Stimulated activated CD4-positive, alpha-beta T cell treated with anti-CD3 and anti-CD28 coated beads, Interleukin-2, amount 100 ng/mL, for 24 hours (primary cell): ENCODE measurements at places on chromosomes 5 and 9.

- DNase-seq = no peak
Measured at GRCh38 chr5:59598547-59598874, 295.0 kb downstream of the PDE4D start.

DNA sequence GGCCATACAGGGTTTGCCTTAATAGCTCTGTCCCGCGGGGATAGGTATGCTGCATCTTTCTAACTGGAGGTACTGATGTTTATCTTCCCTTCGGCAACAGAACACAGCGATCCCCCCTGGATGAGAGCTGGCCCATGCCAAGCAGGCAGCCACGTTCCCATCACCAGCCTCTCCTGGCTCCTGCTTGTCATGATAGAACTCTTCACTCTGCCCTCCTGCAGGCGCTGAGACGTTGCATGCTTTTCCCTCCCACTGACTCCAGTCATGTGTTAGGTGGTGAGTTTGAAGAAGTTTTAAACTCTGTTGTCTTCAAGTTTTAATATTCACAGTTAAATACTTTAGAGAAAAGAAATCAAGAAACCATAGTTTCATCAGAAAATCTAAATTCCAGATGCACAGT lies 60.0 kb downstream of the MED27 start:
- no peak for DNase-seq

- DNase-seq = no peak
Measured at GRCh38 chr5:127887282-127887681, 184.1 kb downstream of the CCDC192 start.

- no peak for DNase-seq
Measured at GRCh38 chr9:70773579-70773978, 347.8 kb downstream of the TRPM3 start.

DNA sequence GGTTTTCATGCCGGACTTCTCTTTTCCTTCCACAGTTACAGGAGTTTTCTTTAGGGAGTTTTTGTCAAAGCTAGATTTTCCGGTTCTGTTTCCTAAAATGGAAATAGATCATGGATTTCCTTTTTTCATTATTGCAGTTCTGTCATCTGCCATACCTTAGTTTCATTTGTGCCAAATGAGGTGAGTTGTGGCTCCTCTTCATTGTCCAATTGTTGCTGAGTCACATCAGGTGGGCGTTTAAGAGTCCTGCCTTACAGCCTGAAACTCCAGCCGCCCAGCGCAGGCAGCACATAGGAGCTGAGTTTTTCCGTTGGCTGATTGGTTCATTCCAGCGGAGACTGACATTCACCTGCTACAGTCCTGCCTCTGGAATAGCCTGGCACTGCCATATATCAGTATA lies 14.1 kb downstream of the SLC25A25 start:
- no peak for DNase-seq

GRCh38 chr9:81573415-81574321 lies 115.7 kb downstream of the TLE1 start:
- no peak for DNase-seq

- DNase-seq = no peak
Measured at GRCh38 chr5:149645725-149646124, 64.4 kb downstream of the ARHGEF37 start.

DNA sequence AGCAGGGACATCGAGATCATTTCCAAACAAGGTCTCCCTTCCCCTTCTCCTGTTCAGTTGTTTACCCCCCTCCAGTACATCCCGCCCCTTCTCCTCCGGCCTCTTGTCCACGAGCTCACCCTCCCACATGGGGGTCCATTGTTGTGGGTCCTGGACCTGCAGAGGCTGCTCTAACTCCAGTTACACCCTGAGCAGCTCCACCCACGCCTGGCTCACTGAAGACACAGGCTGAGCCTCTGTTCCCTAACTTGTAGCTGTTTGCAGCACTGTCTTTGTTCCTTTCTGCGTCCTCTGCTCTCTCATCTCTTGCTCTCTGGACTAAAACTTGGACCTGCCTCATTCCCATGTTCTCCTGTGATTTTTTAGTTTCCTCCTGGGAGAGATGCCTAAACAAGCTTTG lies 377.5 kb downstream of the MED10 start:
- no peak for DNase-seq

DNA sequence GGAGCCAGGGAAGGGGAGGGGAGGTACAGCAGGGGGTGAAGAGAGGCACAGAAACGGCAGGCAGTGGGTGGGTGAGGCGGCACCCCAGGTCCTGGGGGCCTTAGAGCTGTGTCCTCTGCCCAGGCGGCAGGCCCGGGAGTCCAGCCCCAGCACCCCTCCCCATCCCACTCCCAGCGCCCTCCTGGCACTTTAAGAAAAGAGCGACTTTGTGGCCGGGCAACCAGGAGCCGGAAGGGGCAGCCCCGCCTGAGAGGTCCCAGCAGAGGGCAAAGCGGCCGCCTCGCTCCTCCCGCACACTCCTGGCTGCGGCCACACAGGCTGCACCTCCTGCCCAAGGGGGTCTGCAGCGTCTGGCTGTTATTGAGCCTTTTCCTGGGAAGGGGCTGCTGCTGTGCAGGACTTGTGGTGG lies 42.6 kb downstream of the NACC2 start:
- DNase-seq = no peak

DNA sequence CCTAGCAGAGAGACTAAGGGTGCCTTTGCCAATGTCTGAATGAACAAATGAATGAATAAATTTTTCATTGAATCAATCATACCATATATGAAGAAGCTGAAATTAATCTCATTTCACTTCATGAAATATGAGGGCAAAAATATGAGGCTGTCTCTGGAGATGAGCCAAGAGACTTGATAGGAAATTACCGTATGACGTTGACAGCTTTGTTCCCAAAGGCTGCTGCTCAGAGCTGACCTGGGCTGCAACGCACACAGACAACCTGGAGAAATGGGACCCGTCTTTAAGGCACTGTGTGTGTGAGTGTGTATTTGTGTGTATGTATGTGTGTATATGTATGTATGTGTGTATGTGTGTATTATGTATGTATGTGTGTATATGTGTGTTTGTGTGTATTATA lies 226.1 kb downstream of the IRX2 start:
- DNase-seq = no peak

DNA sequence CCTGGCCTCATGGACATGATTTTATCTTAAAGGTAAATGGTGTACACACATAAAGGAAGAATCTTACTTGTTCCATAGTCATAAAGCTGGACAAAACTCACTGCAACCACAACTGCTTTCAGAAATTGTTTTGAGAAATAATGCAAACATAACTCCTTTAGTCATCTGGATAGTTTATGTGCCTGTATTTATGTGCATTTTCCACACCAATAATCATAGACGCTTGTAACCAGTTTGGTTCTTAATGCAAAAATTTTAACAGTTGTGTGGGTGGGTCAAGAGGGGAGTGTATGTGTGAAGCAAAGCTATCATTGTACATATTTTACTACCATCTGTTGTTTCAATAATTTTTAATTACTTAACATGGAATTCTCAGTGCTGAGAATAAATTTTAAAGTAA lies 80.1 kb downstream of the EFNA5 start:
- no peak for DNase-seq

GRCh38 chr5:128559300-128560297 lies 21.6 kb upstream of the FBN2 start:
- DNase-seq = no peak

GRCh38 chr9:94269264-94269663 lies 10.2 kb downstream of the ZNF169 start:
- DNase-seq = no peak

GRCh38 chr9:99556998-99557397 lies 264.7 kb upstream of the NR4A3 start:
- DNase-seq = no peak

- no peak for DNase-seq
Measured at GRCh38 chr5:32848681-32849080, 137.6 kb downstream of the NPR3 start.

DNA sequence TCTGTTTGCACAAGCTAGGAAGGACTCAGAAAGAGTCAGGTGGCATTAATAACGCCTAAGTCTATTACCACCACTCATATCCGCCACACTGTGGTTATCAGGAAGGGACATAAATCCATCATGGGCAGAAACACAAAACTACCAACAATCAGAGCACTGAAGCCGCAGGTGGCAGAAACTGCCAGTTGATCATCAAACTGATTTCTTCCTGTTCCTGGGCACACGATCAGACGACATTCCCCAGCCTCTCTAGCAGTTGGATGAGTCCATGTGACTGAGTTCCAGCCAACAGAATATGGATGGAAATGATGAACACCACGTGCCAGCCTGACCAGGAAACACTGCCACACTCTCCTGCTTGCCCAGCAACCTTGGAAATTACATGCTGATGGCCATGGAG lies 181.7 kb downstream of the ELAVL2 start:
- DNase-seq = no peak

- DNase-seq = no peak
Measured at GRCh38 chr5:172909931-172910502, 49.2 kb upstream of the RPL26L1 start.

- DNase-seq = no peak
Measured at GRCh38 chr9:18194316-18194715, 279.6 kb upstream of the ADAMTSL1 start.

- DNase-seq = no peak
Measured at GRCh38 chr5:34803974-34804732, 34.8 kb upstream of the TTC23L start.

DNA sequence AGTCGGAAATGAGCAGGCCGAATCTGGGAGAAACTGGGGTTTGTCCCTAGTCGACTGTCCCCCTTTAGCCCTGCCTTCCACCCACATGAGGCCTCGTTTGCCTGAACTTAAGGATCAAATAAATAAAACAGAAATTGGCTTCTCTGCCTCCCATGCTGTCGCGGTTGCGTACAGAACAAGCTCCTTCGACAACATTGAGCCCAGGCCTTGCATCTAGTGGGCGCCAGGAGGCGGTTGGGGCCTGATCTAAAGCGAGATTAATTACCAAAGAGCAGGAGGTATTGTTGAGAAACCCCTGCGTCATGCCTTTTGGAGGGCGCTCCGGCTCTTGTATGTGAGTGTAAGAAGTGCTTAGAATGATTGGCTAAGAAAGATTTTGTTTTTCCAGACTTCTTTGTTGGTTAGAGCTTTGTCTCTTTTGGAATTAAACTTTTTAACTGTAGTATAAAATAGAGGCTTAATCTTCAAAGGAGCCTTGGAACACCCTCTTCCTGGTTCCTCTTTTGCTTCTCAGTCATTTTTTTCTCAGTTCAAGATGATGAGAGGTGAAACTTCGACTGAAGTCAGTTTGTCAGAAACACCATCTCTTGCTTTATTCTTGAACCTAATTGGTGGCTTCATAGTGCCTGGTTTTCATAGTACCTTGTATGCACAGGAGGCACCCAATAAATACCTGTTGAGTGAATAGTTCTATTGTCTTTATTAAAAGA lies 828 bp downstream of the ATP6V0E1 start:
- peak; percentile 75 for DNase-seq

DNA sequence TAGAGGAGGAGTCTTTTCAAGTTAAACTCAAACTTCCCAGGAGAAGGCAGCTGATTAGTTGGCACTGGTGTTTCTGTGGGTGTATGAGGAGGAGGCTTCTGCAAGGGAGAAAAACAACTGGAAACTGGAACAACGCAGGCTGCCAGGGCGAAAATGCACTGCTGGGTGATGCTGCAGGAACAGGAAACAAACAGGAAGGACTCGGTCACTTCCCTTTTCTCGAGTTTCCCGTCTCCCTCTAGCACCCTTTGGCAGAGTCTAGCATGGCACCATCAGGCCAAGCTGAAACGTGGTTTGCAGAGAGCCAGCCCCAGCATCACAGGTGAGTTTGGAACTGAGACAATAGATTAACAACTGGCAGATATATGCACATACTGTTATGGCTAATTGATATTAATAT lies 77.5 kb upstream of the CAST start:
- DNase-seq = no peak

DNA sequence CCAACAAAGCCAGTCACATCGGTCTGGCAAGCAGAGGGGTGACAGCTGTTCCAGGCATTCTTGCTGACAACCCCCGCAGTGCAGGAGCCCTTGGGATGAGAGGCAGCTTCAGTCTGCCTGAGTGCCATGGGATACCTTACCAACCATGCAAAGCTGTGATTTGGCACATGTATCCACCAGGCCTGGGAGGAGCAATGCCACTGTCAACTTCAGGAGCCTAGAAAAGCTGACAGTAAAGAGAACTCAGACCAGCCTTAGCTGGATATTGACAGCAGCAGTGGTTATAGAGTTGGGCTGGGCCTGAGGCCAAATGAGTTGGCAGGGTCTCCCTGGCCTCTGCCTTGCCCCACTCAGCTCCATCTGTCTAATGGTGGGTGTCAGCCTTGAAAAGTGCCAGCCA lies 10.1 kb upstream of the PLPPR1 start:
- no peak for DNase-seq

- DNase-seq = no peak
Measured at GRCh38 chr5:139808481-139809330, 13.1 kb downstream of the PSD2 start.

DNA sequence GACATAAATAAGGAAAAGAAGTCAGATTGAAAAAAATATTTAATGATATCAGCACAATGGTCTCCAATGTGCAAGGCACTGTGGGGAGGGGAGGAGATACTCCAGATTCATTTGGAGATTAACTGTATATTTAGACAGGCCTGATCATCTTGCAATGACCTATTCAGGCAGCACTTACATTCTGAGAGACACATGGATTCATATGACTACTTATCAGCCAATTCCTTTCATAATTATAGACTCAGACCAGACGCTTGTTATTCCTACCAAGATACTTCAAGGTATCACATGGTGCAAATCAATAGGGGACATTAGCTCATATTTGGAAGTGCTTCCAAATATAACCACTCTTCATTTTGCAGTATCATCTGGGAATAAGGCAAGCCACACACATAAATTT lies 153.5 kb upstream of the TARS1 start:
- DNase-seq = no peak

DNA sequence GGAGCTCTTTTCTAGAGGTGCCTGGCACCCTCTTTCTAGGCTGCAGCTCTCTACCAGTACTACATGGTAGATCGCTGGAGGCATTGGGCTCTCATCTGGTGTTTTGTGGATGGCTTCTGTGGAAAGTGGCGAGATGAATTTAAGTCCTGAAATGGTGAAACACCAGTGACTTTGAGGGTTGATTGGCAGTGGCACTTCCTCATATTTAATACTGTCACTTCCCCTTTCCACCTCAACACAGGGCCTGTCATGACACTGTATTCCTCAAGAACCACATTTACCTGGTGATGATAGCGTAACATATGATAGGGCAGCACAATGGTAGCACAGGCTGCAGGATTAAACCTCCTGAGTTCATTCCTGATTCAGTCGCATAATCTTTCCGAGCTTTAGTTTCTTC lies 132.1 kb downstream of the KDM4C start:
- DNase-seq = no peak
